ENCODE measurements at places on chromosomes 6 and 20.

DNA sequence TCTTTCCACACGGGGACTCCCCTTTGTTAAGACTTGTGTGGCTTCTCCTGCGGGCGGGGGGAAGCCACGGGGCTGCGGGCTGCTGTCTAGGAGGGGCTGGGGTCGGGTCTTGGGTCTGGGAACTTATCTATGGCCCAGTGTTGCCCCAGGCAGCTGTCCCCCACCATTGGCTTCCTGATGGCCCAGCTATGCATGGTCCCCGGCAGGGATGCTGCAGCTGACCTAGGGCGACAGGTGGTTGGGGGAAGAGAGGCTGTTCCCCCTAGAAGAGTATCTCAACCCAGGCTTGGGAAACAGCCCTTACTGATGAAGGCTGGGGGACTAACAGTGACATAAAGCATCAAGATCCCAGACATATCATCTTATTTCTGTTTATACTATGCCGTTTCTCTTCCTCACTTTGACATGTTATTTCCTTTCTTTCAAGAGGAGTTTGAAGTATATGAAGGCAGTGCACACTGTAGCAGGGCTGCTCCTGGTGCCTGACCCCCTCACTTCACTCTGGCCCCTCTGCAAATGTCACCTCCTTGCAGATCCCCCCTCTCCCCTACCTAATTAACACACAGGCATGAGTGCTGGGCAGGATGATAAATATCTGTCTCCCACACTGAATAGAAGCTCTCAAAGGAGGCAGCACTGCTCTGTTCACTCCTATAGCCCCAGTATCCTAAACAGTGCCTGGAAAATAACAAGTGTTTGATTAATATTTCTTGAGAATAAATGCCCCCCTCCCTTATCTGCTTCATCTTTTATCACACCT, 87.0 kb downstream of the HIVEP2 start:
- no peak for DNase-seq

DNA sequence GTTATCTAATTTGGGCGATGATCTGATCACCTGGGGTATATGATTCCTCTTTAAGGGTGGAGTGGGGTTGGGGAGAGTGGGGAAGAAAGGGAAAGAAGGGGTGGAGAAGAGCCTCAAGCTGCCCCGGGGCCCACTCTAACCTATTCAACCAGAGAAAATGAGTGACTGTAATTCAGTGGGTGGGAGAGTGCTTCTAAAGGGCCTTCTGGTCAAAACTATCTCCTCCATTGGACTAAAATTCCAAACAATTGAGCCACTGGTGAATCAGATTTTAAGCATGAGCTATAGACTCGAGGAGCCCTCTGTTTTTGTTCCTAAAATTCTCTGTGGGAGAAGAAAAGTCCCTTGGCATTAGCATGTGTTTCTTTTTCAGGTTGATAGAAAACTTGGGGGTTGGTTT, 296.8 kb downstream of the CLIC5 start:
- DNase-seq = no peak

- DNase-seq = no peak
Observed at GRCh38 chr20:50403565-50404418, 106.4 kb upstream of the PTPN1 start.

- no peak for DNase-seq
Observed at GRCh38 chr6:151387175-151387970, 4.0 kb downstream of the ZBTB2 start.

DNA sequence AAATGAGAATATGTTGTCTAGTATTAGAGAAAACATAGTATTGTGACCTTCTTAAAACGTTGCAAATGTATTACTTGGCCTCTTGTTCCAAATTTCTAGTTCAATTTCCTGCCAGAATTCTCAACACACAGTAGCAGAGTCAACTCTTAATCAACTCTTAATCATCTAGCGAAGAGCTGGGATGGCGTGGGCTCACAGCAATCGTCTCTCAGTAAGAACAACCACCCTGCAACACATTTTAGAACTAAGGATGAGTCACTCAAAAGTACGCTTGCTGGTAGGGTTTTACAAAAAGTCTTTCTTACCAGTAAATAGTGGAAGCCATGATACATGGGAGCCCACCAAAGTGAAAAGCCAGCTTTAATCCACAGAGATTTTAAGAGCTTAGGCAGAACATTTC, 24.6 kb downstream of the GPR6 start:
- DNase-seq = no peak

DNA sequence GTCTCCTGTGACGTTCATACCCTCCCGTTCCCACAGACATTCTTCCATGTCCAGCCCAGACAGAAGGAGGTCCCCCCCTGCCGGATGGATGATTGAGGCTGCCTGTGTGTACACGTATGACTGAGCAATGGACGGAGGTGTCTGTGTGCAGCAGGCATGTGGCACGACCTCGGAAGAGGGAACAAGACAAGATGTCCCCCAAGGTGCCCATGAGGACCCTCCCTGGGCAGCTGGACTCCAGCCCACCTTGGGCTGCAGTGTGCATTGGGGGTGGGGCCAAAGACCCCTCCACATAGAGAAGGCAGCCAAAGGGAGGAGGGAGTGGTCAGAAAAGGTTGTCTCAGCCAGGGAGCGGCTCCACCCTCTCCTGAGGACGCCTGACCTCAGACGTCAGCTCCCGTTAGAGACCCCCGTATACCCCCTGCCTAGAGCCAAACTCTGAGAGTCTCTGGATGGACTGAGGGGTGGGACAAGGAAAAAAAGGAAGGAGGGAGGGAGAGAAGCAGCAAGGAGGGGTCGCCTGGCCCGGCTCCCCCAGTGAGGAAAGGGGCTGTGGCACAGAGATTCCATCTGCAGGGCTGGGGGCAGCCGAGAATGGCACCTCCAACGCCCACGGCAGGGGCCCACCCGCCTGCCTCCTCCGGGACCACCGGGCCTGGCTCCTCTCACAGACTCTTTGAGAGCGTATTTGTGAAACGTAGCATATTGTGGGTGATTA, 92.9 kb upstream of the BHLHE23 start:
- no peak for DNase-seq

DNA sequence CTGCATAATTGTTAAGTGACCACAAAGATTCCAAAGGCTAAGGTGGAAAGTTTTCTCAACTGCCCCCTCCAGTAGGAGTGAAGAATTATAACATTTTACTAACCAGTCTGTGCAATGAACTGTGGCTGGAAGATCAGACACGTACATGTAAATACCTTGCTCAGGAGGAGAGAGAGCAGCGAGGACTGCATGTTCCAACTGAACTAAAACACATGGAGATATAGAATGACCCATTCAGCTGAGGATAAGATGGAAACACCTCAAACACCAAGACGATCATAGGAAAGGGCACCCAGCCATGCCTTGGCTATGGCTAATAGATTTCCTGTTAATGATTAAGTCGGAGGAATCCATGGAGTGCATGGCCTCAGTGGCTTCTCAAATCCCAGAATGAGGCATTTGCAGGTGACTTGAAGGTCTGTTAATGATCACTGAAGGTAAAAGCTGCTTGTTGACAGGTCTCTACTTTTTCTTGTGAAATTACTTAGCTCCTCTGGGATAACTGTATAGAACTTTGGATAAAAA, 875.6 kb downstream of the TFAP2A start:
- no peak for DNase-seq

GRCh38 chr20:3696745-3697587, 15.2 kb upstream of the ADAM33 start:
- no peak for DNase-seq

All from GM23338 (cell line).